Activated CD4-positive, alpha-beta memory T cell treated with anti-CD3 and anti-CD28 coated beads, Interleukin-2, amount 10 ng/mL, durations not matched to agents 7 days and 5 days (primary cell): ENCODE measurements at places on chromosomes 1 and 21. TPM values are rescaled to one million over a fixed set of nuclear protein-coding genes. Genes with fewer than 3 reads are reported as not detected.

TRIM67 gene
- total RNA-seq: not detected

RPS6KA1 gene
- total RNA-seq: 175 TPM

DNA sequence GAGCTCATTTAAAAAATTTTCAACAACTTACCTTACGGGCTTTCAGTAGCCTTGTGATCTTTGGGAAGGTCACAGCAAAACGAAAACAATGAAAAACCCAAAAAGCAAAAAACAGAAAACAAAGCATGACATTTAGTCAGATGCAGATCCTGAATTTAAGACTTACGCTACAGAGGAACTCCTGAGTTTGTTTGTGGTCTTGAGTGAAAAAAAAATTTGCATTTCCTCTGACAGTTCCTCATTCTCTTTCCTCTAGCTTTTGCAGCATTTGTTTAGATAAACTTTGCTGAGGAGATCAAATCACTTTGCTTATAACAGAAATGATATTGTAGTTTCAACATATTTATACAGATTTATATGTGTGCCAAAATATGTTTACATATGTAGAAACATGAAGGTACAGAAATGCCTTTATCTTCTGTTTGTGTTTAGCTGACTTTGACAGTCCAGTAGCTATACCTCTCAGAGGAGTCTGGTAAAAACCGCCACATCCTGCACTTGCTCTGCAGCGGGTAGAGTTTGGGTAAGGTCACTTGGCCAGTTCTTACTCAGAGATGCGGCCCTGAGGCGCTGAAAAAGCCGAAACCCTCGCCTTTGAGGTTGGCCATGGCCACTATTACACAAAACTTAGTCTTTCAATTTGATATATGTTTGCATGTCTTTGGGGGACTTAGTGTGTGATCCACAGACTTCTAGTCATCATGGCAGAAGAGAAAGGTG lies 142.5 kb downstream of the TNR start:
- peak; percentile 25 for DNase-seq

DNA sequence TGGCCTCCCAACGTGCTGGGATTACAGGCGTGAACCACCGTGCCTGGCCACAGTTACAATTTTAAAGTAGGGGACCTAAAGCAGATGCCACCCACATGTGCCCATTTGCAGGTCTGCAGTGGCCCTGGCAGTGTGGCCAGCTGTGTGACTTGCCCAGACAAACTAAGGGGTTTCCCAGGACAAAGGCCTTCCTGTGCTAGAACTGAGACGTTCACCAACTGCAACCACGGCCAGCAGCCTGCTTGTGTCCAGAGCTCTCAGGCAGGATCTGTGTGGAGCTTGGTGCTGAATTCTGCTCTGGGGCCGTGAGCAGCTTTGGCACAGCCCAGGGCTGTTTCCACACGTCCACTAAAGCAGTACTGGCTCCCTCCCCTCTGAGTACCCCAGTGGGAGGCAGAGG lies 10.6 kb upstream of the PTTG1IP start:
- DNase-seq: no peak

GRCh38 chr1:39509360-39510009 lies 18.0 kb downstream of the BMP8A start:
- DNase-seq: peak; percentile 35

DNA sequence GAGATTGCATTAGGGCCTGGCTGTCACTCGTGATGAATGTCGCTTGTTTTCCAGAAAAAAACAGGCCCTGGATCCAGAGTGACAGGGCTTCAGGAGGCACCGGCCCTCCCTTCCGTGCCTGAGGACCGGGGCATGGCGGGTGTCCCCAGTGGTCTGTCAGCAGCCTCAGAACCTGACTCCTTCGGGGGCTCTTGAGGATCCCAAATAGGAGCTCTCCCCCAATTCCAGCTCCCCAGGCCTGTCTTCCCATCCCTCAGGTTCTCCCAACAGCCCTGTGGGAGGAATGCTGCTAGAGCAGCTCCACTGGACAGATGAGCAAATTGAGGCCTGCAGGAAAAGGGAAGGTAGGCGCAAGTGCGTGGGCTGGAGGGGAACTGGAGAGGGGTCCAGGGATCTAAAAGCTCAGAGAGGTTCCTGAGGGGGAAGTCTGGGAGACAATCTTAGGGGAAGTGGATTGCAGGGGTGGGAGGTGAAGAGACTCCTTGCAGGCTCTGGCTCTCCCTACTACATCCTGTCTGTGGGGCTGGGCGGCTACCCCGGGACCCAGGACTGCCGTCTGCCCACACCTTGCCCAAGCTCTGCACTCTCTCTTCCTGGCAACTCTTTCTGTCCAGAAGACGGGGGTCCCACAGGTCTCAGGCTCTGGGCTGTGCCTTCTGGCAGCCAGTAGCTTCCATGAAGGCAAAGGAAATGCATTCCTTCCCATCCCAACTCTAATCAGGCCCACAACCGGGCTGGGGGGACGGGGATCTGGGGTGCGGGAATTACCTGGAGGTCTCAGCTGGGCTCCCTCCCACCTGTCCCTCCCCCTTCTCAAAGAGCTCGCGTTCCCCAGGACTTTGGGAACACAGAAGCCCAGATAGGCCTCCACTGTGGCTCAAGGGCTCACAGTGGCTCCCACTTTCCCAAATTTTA lies 105.7 kb upstream of the CASZ1 start:
- no peak for DNase-seq

DNA sequence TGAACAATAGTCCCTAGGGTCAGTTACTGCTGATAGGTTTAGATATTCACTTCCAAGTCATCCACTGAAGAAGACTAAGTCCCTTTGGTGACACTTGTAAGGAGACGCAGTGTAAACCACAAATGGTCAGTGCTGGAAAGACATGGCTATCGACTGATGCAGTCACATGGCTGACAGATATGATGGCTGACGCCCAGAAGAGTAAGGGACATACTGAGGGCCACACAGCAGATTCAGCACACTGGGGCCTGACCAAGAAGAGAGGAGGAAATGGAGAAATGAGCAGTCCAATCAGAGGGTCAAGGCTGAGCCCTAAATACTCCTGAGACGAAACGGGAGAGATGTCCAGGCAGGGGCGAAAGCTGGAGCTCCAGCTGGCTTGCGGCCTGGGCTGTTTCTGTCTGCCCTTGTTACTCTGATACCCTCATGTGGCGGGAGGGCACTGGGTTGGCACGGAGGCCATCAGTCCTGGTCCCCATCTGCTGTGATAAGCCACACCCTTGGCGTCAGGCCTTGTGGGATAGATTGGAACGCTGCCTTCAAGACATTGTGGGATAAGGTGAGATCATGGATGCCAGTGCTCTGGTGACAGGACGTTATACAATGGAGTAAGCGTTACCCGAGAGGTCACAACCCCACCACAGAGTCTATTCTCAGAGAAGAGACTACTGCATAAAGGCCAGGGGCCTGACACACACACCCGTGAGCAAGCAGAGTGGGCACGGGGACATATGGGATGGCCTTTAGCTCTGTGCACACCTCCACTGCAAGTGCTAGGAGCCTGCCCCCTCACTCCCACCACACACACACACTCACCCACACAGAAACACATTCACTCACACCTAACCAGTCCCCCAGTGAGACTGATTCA lies 158.4 kb downstream of the TRABD2B start:
- DNase-seq: no peak

ANGPTL1 gene
- not detected for total RNA-seq

DNA sequence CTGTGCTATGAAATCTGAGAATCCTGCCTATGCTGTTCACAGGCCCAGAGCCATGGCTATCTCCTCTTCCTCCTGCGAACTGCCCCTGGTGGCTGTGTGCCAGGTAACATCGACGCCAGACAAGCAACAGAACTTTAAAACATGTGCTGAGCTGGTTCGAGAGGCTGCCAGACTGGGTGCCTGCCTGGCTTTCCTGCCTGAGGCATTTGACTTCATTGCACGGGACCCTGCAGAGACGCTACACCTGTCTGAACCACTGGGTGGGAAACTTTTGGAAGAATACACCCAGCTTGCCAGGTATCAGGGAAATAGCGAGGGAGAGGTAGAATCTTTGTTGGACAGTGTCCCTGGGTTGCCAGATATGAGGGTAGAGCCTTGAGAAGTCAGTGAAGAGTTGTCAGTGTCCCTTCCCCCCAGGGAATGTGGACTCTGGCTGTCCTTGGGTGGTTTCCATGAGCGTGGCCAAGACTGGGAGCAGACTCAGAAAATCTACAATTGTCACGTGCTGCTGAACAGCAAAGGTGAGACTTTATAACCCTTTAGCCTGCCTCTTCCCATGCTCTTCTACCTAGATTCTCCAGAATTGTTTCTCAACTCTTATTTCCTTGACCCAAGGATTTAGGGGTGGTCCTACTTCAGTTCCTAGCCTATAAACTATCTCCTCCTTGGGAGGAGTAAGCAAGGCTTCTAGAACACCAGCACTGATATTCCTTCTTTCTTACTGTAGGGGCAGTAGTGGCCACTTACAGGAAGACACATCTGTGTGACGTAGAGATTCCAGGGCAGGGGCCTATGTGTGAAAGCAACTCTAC lies 1.4 kb downstream of the NIT1 start:
- DNase-seq: peak; percentile 66

- DNase-seq: no peak
Observed at GRCh38 chr1:234927312-234927970, 201.2 kb downstream of the TOMM20 start.

IRF6 gene
- 0.10 TPM for total RNA-seq

C1orf226 gene
- not detected for total RNA-seq

- no peak for DNase-seq
Observed at GRCh38 chr21:17523007-17523451, 10.2 kb downstream of the CXADR start.

DNA sequence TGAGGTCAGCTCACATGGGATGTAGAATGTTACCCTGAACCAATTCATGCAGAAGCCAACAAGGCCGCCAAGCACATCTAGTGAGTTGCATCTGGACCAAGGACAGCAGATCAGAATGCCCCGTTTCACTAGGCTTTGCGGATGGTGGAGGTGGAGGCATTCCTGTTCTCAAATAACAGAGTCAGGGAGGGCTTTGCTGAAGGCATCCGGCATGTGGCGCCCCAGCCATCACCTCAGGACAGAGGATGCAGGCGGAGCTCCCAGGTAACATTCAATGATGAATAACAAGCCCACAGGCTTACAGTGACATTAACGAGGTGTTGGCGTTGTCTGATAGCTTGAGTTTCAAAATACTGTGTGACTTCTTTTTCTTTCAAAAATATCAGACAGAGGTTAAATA lies 476.2 kb downstream of the CAMTA1 start:
- no peak for DNase-seq

GRCh38 chr1:20028726-20029125 lies 41.3 kb upstream of the PLA2G5 start:
- DNase-seq: no peak

DNASE2B gene
- not detected for total RNA-seq

DNA sequence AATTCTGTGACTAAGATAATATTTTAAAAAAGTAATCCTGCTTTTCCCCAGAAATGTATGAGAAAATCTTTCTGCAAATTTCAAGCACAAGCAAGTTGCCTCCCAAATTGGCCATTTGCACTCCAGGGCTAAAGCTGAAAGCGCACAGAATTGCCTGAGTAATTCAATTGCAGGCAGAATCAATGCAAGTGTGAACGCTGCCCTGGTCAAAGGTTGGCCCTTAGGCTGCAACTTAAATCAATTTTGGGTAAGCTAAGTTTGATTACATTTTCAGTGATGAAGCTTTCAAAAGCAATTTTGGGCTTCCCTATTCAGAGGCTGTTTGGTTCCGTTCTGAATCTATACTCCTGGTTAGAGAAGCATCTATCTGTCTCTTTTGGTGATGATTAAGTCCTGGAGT lies 501.8 kb upstream of the ZRANB2 start:
- DNase-seq: no peak

GRCh38 chr1:200983035-200983561 lies 40.4 kb downstream of the KIF21B start:
- no peak for DNase-seq

SLAMF9 gene
- not detected for total RNA-seq

AMY1B gene
- not detected for total RNA-seq

FNDC10 gene
- total RNA-seq: 2.7 TPM

MYOG gene
- total RNA-seq: not detected

DNA sequence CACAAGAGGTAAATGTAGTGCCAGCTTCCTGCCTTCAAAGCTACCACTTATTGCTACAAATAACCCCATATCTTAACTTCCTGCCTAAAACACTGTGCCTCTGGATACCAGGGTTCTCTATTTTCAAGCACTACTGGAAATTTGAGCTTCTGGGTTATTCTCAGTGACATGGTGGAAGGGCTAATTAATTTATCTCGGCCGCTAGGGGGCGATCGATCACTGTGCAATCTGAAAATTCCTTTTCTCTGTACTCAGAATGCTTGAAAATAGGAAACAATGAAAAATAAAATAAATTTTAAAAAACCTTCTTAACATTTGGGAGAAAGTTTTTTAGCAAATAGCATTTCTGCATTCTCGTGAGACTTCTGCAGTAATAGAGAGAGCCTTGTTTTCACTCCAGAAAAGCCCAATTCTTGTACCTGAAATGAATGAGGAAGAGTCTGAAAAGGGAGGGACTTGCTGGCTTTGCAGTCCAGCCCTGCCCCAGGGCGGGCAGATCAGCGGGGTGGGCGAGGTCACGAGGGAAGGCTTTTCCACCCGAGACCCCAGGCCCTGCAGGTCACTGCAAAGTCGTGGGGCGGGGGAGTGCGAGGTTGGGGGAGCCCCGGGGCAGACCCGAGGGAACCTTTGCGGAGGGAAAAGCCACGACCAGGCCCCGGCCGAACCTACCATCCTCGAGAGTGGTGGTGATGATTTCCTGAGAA lies 276.7 kb downstream of the PCP4 start:
- DNase-seq: peak; percentile 29
